HS-27A (cell line): ENCODE measurements at places on chromosomes 7 and 10.

- no peak for DNase-seq
Observed at GRCh38 chr10:61878740-61879068, 22.8 kb upstream of the ARID5B start.

DNA sequence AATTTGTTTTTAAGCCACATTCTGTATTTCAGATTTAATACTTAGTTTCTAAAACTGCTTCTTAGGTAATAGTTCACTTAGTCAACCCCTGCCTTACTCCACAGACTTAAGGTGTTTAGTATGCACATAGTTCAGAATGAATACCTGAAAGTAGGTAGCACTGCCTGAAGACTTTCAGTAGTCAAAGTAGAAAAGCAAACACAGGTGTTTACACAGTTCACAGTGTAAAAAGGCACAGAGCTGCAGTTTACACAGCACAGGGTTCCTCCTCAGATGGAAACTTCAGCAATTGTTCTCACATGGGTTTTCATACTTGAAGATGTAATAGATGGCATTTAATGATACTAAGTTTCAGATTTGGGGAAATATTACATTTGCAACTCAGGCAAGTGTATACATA is 3.1 kb upstream of the PKD1L1 start:
- no peak for DNase-seq

DNA sequence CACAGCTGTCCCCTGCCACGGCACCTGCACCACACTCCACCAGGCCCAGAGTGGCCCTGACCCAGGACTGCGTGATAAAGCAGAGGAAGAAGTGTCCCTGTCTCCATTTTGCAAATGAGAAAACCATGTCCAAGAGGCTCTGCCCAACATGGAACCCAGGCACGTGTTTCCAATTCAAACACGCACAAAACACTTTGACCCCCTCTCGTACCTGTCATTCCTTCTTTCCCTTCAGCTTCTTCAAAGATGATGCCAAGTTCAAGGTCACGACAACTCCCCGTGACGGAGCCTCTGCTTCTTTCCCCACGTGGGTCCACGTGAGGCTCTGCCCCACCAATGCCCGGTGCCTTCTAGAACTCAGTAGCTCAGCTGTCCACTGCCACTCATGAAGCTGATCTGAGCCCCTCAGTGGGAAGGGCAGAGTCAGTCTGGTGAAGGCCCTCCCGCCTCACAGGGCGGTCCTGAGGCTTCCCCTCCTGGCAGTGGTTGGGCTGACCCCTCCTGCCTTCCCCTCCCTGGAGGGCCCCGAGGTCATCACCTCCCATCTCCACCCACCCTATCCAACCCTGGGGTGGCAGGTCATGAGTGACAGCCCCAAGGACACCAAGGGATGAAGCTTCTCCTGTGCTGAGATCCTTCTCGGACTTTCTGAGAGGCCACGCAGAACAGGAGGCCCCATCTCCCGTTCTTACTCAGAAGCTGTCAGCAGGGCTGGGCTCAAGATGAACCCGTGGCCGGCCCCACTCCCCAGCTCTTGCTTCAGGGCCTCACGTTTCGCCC is 19.0 kb downstream of the CALML5 start:
- no peak for DNase-seq

DNA sequence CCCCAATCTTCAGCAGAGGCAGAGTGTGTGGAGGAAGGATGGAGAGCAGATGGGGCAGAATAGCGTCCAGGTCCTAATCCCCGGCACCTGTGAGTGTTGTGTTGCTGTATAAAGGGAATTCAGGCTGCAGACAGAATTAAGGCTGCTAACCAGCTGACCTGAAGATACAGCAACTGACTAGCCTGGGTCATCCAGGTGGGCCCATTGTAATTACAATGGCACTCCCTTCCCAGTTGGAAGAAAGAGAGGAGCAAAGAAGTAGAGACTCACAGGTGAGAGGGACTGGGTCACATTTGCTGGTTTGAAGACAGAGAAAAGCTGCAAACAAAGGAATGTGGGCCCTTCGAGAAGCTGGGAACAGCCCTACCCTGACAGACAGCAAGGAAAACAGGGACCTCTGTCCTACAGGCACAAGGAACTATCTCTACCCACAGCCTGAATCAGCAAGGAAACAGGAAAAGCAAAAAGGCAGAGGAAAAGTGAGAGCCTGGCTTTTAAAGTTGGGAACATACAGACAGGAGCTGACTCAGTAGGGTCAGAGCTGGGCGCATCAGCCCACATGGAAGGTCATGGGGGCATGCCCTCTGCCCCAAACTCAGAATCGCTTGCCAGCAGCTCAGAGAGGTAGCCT is 11.6 kb upstream of the TMEM72 start:
- DNase-seq = no peak

- no peak for DNase-seq
Observed at GRCh38 chr7:12257582-12257981, 46.5 kb downstream of the TMEM106B start.

GRCh38 chr7:35716038-35716803 is 21.3 kb upstream of the HERPUD2 start:
- no peak for DNase-seq

- DNase-seq = no peak
Observed at GRCh38 chr10:124385627-124386185, 33.0 kb downstream of the OAT start.

- no peak for DNase-seq
Observed at GRCh38 chr10:29316308-29317026, 27.6 kb downstream of the LYZL1 start.

GRCh38 chr7:111413739-111414138 is 148.6 kb downstream of the IMMP2L start:
- no peak for DNase-seq

DNA sequence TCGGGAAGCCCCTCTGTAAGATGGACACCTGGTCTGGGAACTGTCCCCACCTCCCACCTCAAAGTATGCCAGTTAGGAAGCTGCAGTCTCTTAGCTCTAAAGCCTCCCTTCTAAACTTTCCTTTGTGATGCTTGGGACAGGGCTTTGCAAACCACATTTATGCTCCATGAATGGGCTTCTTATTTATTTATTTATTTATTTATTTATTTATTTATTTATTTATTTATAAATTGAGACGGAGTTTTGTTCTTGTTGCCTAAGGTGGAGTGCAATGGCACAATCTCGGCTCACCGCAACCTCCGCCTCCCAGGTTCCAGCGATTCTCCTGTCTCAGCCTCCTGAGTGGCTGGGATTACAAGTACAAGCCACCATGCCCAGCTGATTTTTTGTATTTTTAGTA is 1009.4 kb downstream of the TYW1 start:
- DNase-seq = no peak

DNA sequence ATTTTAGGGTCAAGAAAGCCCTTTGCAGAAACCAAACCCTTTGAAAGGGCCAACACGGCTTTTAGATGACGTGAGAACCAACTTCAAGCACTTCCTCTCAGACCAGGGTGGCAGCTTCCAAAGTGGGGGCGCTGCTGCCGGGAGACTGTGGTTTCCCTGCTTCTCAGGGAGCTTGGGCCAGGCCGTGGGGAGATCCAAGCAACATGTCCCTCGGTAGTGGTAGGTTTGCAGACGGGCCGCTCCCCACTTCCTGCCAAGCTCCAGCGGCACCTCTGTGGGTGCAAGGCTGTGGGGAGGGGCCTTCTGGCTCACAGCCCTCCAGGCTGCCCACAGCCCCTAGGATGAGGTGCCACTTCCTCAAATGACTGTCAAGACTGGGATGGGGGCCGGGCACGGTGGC is 132.4 kb downstream of the FAM53B start:
- no peak for DNase-seq

DNA sequence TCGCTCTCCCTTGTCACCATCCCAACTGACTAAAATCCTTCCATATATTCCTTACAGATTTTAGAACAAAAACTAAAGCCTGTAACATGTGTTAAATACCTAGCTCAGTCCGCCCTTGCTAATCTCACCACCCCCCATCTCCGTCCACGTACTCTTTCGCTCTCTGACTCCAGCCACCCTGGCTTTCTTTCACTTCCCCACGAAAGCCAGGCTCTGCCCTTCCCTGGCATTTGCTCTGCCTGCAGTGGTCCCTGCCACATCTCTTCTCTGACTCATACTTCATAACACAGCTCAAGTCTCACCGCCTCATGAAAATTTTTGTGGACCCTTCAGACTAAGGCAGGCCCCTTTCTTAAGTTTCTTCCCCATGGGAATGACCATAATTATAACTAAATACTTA is 11.7 kb upstream of the GPAM start:
- no peak for DNase-seq

DNA sequence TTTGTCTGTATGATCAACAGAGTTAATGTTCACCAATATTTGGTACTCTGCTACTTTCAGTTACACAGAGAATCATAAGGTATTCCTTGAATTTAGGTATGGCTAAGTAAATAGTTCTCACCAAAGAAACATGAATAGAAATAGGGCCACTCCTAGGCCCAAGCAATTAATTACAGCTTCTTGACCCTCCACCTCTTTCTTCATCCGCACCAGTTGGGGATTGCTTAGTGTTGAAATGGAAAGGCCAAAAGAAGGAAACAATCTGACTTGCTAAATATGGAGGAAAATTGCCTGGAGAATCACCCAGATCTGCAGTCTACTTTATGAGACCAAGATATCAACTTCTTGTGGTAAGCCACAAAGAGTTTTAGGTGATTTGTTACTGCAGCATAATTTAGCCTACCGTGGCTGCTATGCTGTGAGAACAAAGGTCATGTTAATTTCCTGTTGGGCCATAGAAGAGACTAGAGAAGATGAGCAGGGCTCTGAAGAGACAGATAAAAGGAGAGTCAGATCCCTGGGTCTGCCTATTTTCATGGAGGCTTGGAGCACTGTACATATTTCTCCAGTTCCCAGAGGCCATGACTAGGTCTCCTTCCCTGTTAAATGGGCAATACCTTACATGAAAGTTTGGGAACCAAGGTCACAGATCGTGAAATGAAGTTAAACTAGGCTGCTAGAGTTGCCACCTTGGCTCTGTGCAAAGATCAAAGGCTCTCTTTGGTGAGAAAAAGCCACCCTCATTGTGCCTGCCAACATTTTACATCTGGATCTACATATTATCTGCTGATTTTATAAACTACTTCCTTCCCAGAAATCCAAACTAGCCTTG is 93.3 kb upstream of the GDF10 start:
- no peak for DNase-seq

DNA sequence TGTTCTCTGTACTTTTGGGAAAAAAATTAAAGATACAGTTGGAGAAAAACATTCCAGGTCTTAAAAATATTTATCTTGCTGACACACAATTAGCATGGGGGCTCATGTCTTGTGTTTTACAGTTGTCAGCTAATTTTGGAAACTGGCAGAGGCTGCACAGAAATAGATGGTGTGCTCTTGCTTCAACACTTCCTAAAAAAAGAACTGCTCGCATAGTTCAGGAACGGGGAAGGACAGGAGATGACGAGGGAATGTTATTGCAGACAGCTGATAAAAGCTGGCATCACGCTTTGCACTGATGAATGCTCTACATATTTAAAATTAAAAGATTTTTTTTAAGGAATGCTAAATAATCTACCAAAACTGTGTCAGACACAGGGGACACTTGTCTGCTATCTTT is 103.5 kb upstream of the CELF2 start:
- no peak for DNase-seq

DNA sequence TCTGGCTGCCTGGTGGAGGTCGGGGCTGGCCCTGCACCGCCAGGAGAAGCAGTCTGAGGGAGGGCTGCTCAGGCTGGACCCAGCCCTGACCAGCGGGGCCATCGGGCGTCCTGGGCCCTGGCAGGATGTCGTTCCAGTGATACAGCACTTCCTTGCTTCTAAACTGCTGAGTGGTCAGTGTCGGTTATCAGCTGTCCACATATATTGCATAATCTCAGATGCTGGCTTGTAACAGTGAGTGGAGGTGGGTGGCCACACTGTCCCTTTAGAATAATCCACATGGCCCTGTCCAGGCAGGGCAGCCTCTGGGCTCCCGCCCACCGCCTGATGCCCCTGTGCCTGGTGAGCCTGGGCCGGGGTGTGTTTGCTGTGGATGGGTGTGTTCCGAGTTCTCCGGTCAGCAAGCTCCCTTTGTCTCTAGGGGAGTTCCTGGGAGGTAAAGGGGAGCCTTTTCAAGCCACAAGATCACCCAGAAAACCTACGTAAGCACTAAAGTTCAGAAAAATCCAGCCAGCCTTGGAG is 86.1 kb downstream of the LHPP start:
- DNase-seq = no peak

GRCh38 chr10:29150010-29150409 is 138.9 kb upstream of the LYZL1 start:
- no peak for DNase-seq

- no peak for DNase-seq
Observed at GRCh38 chr10:106136175-106136574, 1028.3 kb downstream of the SORCS1 start.

DNA sequence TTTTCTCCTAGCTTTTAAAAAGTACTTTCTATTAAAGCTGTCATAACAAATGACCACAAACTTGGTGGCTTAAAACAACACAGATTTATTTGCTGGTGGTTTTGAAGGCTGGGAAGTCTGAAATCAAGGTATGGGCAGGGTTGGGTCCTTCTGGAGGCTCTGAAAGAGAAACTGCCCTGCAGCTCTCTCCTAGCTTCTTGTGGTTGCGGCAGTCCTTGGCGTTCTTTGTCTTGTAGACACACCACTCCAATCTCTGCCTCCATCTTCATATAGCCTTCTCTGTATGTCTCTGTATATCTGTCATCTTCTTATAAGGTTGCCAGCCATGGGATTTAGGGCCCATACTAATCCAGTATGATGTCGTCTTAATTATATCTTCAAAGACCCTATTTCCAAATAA is 79.4 kb upstream of the PRR15 start:
- DNase-seq = no peak

DNA sequence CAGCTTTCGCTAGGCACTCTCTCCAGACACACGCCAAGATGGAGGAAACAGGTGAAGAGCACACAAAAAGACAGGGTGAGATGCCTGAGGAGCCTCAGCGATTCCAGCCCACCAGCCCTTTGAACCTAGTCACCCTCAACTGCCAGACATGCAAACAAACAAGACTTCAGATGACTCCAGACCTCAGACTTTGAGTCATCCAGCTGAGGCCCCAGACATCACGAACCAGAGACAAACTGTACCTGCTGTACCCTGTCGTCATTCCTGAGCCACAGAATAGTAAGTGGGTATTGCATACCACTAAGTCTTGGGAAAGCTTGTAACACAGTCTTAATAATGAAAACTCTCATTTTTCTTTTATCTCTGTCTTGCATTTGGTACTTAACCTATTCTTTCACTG is 126.6 kb upstream of the LSM8 start:
- no peak for DNase-seq

GRCh38 chr7:75055830-75056772 is 17.5 kb downstream of the RCC1L start:
- no peak for DNase-seq
